ENCODE measurements at places on chromosomes 16 and 17.

GRCh38 chr16:31476303-31477219 lies 4.6 kb downstream of the TGFB1I1 start:
- peak; percentile 91 for DNase-seq

DNA sequence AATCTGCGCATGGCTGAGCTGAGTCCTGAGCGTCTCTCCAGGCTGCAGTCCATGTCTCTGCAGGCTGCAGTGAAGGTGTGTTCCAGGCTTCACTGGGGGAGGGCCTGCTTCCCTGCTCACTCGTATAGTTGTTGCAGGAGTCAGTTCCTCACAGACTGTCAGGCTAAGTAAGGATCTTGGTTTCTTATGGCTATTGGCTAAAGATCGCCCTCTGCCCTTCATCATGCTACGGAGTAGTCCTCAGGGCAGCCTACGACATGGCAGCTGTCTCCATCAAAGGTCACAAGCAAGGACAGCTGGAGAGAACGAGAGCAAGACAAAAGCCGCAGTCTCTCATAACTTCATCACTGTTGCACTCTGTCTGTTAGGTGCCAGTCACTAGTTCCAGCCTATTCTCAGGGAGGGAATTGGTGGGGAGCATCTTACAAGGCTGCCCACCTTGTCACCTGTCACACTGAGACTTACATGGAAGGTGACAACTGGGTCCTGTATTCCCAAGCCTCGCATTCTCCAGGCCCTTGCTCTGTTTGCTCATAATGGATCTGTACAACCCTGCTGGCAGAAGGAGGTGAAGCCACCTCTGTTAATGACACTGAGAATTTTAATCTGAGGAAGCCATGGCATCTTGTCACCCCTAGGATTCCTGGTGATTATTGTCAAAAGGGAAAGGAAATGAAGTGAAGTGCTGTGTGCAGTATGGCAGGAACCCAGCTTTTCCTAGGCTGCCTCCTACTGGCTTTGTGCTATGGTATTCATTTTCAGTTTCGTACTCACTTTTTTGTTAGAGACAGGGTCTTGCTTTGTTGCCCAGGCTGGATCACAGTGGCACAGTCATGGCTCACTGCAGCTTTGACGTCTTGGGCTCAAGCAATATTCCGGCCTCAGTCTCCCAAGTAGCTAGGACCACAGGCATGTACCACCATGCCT lies 43.4 kb downstream of the MFSD11 start:
- no peak for DNase-seq

DNA sequence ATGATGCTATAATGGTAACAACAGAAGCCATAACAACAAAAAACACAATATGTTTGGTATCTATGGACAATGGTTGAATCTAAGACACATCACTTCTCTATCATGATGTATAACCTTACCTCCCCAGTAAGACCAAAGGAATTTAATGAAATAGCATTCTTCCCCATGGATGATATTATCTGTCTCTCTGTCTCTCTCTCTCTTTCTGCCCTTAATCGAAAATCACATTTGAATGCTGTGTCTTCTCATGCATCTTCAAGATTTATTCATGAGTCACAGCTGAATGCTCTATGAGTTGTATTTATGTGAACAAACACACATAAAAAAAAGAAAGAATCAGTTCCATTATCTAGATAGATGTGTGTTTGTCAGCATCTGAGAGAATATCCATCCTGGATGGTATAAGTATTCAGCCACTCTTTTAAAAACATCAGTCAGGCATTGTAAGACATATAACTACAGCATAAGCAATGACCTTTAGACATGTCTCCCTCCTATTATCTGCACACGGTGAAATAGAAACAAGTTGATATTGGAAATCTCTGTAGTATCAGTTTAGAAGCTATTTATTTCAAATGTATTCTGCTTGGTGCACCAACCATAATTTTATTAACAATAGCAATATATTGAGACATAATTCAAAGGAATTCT lies 433.3 kb downstream of the TOX3 start:
- no peak for DNase-seq

GRCh38 chr16:67939507-67940445 lies 3.1 kb upstream of the PSMB10 start:
- peak; percentile 69 for DNase-seq

DNA sequence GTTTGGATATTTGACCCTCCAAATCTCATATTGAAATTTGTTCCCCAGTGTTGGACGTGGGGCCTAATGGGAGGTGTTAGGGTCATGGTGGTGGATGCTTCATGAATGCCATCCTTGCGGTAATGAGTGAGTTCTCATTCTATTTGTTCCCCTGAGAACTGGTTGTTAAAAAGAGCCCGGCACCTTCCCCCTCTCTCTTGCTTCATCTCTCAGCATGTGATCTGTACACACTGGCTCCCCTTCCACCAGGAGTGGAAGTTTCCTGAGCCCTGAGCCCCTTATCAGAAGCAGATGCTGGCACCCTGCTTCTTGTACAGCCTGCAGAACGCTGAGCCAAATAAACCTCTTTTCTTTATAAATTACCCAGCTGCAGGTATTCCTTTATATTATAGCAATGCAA lies 25.6 kb downstream of the PIK3R6 start:
- no peak for DNase-seq

- peak; percentile 82 for DNase-seq
These were observed at the start of gene KCNAB3 for GRCh38 chr17:7929158-7930023. Gene KCNAB3 (minus strand): TSS chr17:7929856. CDS start chr17:7929435, 421 bp downstream.

- DNase-seq: no peak
These were observed 53.1 kb downstream of the DNAH17 start for GRCh38 chr17:78523934-78524655.

DNA sequence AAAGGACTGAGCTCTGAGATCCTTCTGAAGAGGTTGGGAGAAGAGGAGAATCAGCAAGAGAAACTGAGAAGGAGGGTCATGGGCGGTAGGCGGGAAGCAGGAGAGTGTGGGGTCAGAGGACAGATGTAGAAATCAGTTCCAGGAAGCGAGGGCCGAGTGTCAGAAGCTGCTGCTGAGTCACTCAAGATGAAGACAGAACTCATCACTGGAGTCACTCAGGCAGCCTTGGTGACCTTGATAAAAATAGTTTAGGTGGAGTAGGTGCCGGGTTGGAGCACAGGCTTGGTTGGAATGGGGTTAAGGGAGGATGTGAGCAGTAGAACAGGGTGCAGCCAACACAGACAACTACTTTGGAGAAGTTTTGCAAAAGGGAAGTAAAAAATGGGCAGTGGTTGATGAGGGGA lies 6.1 kb upstream of the ITGAM start:
- peak; percentile 58 for DNase-seq

- no peak for DNase-seq
These were observed 31.8 kb downstream of the PRMT7 start for GRCh38 chr16:68342620-68343019.

Measured in right cardiac atrium (tissue), 5 donors.